Fibroblast of gingiva (primary cell): ENCODE measurements at places on chromosomes 1 and 21.
A peak's percentile ranks its signal among the peaks of the same experiment; 100 is the strongest.

DNA sequence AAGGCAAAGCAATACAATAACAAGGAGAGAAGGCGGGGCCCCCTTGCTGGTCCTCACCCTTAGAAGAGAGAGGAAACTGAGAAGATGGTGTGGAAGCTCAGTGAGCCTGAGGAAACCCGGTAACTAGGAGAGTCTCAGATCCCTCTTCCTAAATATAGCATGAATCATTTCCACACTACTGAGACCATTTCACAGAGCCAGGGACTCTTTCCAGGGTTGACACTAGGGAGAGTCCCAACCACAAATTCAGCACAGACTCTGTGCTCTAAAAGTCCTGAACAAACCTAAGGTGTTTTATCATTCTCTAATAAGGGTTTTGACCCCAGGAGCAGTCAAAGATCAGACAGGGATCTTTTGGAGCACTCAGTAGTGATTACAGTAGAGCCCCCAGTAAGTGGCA is 647.7 kb downstream of the KCNT2 start:
- no peak for DNase-seq

DNA sequence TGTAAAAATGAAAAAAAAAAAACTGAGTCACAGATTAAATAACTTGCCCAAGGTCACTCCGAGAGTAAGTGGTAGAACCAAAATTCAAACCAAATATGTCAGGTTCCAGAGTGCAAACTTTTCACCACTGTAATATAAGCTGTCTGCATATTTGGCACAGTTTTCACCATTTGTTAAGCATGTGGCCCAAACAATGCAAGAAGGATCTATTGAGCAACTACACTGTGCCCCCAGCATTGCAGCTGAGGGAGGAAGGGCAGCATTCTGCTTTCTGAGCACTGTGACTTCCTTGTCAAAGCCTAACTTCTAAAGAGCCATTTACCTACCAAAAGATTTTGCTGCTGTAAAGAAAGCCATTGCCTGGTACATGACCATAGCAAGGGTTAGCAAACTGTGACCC is 133.4 kb downstream of the SYT2 start:
- DNase-seq: peak; percentile 91

DNA sequence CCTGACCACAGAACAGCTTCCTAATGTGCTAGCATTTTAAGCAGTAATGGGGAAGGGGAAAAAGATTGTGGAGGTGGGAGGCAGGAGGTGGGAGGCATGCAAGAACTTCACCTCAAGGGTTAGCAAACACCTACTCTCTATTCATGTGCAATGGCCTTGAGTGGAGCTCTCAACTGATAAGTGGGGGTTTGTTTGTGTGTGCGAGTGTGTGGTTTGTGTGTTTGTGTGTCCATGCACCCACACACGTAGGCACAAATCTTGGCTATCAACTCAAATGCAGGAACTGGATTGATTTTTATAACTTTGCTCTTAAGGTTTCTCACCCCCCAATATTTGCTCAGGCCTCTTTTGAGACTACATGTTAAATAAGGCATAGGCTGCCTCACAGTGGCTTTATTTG is 78.6 kb downstream of the SYT6 start:
- no peak for DNase-seq

DNA sequence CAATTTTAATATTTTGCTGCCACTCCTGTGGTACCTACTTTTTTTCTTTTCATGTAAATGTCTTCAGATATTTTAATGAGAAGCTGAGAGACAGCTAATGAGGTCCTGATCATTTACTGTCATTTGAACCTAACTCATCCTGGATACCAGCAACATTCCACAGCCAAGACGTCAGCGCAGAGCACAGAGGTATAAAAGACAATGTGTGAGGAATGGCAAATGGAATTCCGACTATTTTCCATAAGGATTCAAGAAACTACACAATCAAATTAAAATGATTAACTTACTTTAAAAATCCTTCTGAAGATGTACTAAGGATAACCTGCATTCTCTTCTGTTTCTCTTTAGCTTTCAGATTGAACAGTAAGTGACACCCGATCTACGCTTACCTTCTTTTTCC is 38.8 kb downstream of the HEATR1 start:
- DNase-seq: no peak

GRCh38 chr21:18430341-18430740 is 26.8 kb upstream of the TMPRSS15 start:
- peak; percentile 7 for DNase-seq

GRCh38 chr21:43916691-43917514 is 51.9 kb downstream of the AGPAT3 start:
- DNase-seq: no peak

DNA sequence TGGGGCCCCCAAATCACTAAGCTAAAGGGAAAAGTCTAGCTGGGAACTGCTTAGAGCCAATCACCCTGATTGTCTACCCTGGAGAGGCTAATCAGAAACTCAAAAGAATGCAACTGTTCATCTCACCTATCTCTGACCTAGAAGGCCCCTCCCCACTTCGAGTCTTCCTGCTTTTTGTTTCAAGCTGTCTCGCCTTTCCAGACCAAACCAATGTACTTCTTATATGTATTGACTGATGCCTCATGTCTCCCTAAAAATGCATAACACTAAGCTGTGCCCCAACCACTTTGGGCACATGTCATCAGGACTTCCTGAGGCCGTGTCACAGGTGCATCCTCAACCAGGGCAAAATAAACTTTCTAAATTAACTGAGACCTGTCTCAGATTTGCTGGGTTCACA is 209.5 kb downstream of the APP start:
- no peak for DNase-seq

GRCh38 chr1:93969371-93969770 is 60.1 kb upstream of the GCLM start:
- DNase-seq: no peak

DNA sequence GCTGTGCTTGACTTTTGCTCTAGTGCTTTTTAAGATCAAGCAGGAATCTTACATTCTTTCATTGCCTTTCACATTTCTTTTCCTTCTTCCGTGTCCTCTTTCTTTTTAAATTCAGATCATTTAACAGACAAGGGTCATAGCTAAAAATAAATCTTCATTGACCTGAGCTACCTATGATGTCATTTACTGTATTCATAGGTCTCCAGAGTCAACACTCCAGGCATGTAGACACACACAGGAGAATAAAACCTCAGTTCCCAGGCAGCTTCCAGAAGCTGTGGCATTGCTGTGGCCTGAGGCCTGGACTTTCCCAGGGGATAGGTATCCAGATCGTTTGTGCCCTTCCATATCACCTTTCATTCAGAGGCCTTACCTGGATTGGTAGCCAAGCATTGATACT is 38.5 kb upstream of the ENAH start:
- DNase-seq: no peak

- DNase-seq: no peak
Observed at GRCh38 chr1:88729297-88729696, 45.2 kb downstream of the PKN2 start.

DNA sequence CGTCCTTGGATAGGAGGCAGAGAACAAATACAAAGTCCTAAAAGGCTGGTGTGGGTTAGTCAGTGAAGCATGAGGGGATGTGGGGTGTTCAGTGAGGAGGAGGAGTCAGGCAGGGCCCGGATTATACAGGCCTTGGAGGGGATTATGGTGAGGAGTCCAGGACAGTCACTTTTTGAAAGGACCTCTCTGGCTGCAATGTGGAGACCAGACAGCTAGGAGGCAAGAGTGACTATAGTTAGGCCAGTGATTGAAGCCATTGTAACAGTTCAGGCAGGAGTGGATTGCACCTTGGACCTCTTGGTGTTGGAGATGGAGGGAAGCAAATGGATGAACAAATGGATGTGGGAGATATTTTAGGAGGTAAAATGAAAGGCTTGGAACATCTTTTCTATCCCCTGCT is 115.8 kb downstream of the C1orf94 start:
- no peak for DNase-seq

- DNase-seq: no peak
Observed at GRCh38 chr21:44523567-44524413, 16.2 kb downstream of the KRTAP10-1 start.

GRCh38 chr1:26754086-26754874 is 33.5 kb upstream of the PIGV start:
- no peak for DNase-seq

DNA sequence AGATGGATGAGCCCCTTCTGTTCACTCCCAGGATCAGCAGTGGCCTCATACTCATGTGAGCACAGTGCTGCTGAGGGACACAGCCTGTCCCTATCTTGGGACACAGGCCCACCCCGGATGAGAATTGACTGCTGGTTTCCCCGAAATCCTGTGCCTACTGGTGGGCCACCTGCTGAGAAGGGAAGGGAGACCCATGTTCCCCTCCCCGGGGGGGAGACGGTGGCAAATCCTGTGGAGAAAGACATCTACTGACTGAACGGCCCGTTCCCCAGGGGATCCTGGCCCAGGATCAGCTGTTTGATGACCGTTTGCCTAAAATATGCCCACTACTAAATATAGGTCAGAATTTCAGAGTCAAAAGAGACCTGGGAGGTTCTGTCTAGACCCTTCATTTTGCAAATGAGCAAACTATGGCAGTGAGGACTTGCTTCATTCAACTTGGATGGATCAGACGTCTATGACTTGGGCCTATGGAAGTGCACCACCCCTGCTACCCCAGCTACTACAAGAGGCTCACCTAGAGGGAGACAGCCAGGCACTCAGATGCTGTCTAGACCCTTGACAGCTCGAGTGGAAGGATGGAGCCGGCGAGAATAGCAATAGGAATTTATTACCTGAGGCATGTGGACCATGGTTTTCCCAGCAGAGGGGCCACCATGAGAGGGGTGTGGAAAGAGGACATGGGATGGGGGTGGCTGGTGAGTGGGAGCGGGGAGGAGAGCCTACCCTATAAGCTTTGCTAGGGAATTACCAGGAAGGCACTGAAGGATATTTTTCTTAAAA is 15.6 kb upstream of the THEMIS2 start:
- DNase-seq: no peak

GRCh38 chr1:152107984-152108881 is 7.0 kb downstream of the TCHH start:
- DNase-seq: peak; percentile 17

DNA sequence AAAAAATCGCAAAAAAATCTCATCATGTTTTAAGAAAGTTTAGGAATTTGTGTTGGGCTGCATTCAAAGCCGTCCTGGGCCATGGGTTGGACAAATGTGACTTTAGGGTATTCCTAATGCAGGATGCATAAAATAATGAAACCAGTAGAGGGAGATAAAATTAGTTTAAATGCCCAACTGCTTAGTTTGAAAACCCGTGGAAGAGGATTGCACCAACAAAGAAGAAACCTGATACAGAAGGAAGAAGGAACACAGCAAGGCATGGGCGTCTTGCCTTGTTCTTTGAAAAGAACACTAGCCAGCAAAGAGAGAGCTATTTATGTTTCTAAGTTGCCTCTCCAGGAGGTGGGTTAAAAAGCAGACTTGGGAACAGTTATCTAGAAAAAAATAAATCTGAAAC is 37.9 kb downstream of the WDR3 start:
- DNase-seq: peak; percentile 83

- no peak for DNase-seq
Observed at GRCh38 chr1:1460540-1461130, 10.9 kb upstream of the ATAD3B start.

DNA sequence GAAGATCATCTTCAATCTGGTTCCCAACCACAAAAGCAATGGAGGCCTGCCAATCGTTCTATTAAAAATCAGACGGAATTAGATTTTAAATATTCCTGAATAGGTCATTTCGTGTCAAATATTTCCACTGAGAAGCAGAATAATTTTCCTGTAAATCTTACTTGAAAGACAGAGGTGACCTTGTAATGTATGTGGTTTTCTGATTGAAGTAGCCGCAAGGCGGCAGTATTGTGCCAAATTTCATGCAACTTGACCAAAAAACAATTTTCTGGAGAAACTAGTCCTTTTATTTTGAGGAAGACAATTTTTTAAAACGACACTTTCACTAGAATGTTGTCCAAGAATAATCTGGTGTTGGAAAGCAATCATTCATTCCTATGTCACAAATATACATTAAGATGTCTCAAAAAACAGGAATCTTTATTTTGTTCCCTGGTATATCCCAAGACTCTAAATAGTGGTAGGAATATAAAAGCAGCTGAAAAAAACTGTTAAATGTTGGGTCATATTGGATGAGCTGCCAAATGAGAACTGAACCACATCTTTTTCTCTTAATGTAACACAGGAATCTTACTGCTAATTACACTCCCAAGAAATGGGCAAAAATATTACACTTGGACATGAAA is 33.6 kb downstream of the SPAG17 start:
- peak; percentile 39 for DNase-seq

- DNase-seq: no peak
Observed at GRCh38 chr1:215665215-215665614, 98.1 kb downstream of the KCTD3 start.

- no peak for DNase-seq
Observed at GRCh38 chr1:159804924-159805323, 2.8 kb downstream of the FCRL6 start.

DNA sequence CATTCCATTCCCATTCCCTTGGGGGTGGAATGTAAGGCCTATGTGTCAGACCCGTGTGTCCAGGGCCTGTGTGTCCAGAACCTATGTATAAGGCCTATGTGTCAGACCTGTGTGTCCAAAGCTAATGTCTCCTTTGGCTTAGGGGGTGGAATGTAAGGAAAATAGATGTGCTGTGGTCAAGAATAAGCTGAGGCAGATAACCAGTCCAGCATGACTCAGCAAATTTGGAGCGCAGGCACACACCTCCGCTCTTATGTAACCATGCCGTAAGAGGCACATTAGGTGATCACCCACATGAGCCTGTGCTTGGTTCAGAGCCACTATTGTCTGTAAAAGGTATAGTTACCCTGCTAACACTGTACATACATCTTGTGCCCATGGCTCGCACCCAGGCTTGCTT is 150.8 kb upstream of the SGIP1 start:
- DNase-seq: no peak

GRCh38 chr1:202812176-202813026 is 1.6 kb downstream of the PCAT6 start:
- DNase-seq: no peak

DNA sequence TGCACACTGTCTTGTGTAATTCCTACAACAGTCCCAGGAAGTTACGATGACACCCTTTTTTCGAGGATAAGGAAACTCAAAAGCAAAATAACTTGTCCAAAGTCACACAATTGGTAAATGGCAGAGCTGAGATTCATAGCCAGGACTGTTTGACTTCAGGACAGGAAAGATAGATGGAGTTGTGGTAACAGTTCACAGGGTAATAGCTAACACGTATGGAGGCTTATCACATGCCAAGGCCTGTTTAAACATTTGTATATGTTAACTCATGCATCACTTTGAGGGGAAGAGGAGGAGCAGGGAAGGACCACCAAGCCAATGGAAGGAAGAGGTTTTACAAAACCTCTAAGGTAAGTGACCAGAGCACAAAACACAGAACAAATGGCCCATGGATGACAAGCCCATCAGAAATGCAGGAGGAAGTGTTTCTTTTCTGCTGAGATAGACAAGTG is 2.8 kb downstream of the DHCR24 start:
- DNase-seq: peak; percentile 54
